Umbilical cord (tissue), 2 donors: ENCODE measurements at places on chromosomes 11 and 22. TPM values are rescaled to one million over a fixed set of nuclear protein-coding genes. Genes with fewer than 3 reads are reported as not detected.

FLRT1 gene
- 0.48 TPM for total RNA-seq

CENPM gene
- not detected for total RNA-seq

SHISAL1 gene
- 3.9 TPM for total RNA-seq

MS4A12 gene
- not detected for total RNA-seq

OR9G4 gene
- total RNA-seq = 1.2 TPM

BDNF gene
- 15.4 TPM for total RNA-seq

SPTBN2 gene
- 46.5 TPM for total RNA-seq

OR56A3 gene
- total RNA-seq = 2.6 TPM

GSTP1 gene
- 587 TPM for total RNA-seq

KRTAP5-11 gene
- total RNA-seq = 8.9 TPM

OR2AG2 gene
- total RNA-seq = 4.3 TPM

KCNQ1OT1 gene
- total RNA-seq = 21.9 TPM

DENND6B gene
- total RNA-seq = 1.4 TPM

B4GAT1 gene
- total RNA-seq = 41.9 TPM

MMP27 gene
- not detected for total RNA-seq

CATSPERZ gene
- total RNA-seq = not detected

TNNT3 gene
- 89.1 TPM for total RNA-seq

CSNK2A3 gene
- total RNA-seq = 14.4 TPM

MAPK11 gene
- total RNA-seq = 4.3 TPM

NRGN gene
- not detected for total RNA-seq

KCNK7 gene
- total RNA-seq = not detected

NEFH gene
- 0.72 TPM for total RNA-seq

RIBC2 gene
- not detected for total RNA-seq

DEUP1 gene
- total RNA-seq = 4.1 TPM

P2RY2 gene
- 4.8 TPM for total RNA-seq
